ENCODE measurements at places on chromosomes 11 and 22.

DNA sequence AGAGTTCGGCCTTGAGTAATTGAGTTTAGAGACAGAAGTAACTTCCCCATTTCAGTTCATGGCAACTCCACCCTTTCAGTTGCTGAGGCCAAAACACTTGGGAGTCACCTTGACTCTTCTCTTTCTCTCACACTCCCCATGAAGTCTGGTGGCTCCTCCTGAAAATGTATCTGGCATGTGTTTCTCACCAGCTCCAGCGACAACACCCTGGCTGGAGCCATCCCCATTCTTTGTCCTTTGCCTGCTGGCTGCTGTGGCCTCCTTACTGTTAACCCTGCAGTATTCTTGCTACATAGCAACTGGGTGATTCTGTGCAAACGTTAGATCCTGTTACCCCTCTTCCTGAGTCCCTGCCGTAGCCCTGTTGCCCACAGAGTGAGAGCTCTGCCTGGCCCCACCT lies 23.8 kb downstream of the SLC6A5 start:
- no peak for DNase-seq

DNA sequence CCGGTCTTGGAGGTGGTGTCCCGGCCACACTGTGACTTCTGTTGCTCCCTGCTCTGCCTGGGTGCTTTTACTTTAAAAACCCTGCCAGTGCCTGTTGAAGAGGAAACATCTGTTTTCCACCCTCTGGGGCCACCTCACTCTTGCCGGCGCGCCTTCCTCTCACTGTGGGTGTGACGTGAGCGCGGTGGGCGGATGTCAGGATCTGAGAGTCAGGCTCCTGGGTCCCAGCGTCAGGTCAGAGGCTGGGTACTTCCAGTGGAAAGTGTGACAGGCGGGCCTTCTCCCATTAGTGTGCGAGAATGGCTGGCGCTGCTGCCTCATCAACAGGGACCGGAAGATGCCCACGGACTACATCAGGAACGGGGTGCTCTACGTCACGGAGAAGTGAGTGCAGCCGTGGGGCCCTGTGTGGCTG lies 54.2 kb downstream of the GRAMD4 start:
- DNase-seq = no peak

GRCh38 chr11:5550440-5551095 lies 2.2 kb upstream of the OR52H1 start:
- DNase-seq = peak; percentile 29

GRCh38 chr11:95435628-95436353 lies 204.8 kb upstream of the SESN3 start:
- no peak for DNase-seq
